ENCODE measurements at places on chromosomes 4 and X.

- no peak for DNase-seq
Measured at GRCh38 chr4:54683616-54684346, 26.0 kb downstream of the KIT start.

GRCh38 chr4:71356924-71357663 lies 18.3 kb downstream of the SLC4A4 start:
- DNase-seq: no peak

DNA sequence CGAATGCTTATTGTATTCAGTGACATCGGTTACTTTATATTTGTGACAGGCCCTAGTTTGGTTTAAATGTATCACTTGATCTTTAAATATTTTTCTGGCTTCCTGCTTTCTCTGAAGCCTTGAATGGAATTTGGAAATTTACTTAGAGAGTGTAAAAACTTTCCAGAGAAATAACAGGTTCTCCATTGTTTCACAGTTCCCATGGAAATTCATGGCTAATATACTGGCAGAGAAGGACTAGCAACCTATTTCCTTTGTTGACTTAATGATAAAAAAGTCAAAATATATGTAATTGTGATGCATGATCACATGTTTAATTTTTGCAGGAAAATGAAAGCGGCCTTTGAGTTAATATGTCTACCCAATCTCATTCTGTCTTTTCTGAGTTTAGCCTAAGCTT lies 13.2 kb downstream of the NEIL3 start:
- no peak for DNase-seq

DNA sequence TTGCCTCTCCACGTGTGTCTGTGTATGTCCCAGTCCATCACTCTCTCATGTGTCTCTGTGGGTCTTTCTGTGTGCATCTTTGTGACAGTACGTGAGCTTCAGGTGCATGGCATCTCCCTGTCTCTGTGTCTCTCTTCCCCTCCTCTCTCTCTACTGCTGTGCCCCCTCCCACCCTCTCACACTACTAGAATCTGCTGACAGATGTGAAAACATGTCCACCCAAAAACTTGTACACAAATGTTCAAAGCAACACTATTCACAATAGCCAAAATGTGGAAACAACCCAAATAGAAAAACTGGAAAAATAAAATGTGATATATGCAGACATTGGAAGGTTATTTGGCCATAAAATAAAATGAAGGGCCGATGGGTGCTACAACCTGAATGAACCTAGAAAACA lies 10.0 kb downstream of the EVC start:
- no peak for DNase-seq

DNA sequence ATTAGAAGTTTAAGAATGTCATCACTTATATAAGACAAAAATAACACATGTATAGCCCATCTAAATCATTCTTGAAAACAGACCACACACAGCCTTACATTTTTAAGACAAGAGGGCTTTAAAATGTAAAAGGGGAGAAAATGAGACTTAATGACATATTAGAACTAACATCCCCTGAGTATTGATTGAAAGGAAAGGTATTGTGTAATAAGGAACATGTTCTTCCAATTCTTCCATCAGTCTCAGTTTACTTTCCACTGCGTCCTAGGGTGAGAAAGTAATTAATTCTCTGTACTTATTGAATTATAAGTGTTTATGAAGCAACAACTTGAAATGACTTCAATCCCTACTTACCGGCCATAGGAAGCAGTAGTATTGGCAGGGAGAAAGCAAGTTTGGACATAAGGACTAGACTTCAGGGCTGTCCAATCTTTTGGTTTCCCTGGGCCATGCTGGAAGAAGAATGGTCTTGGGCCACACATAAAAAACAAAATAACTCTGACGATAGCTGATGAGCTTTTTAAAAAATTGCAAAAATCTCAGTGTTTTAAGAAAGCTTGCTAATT lies 202.7 kb upstream of the SPRY1 start:
- no peak for DNase-seq

Data from NCI-H2081 (cell line).